ENCODE measurements at places on chromosomes 12 and 14. TPM values are rescaled to one million over a fixed set of nuclear protein-coding genes. Genes with fewer than 3 reads are reported as not detected.

MYF5 gene
- not detected for total RNA-seq

TMEM106C gene
- total RNA-seq, result 80.2 TPM

LAG3 gene
- total RNA-seq, result 11.0 TPM

AP5M1 gene
- 42.4 TPM for total RNA-seq

PTCSC3 gene
- not detected for total RNA-seq

TPH2 gene
- not detected for total RNA-seq

PIWIL1 gene
- total RNA-seq, result 0.77 TPM

CCDC77 gene
- total RNA-seq, result 16.0 TPM

TRPV4 gene
- 5.6 TPM for total RNA-seq

KRT78 gene
- not detected for total RNA-seq

OTX2 gene
- total RNA-seq, result not detected

ZDHHC22 gene
- not detected for total RNA-seq

NR1H4 gene
- not detected for total RNA-seq

YARS2 gene
- total RNA-seq, result 17.3 TPM

HOXC13 gene
- not detected for total RNA-seq

TAS2R8 gene
- total RNA-seq, result not detected

NXPH4 gene
- total RNA-seq, result not detected

HOXC12 gene
- not detected for total RNA-seq

KRT3 gene
- total RNA-seq, result not detected

NOPCHAP1 gene
- 15.1 TPM for total RNA-seq

COCH gene
- 3.1 TPM for total RNA-seq

SLC6A12 gene
- 2.7 TPM for total RNA-seq

ZNF891 gene
- total RNA-seq, result 2.9 TPM

STXBP6 gene
- total RNA-seq, result 0.97 TPM

CD9 gene
- 75.7 TPM for total RNA-seq

LTB4R2 gene
- total RNA-seq, result 32.3 TPM

IRAK3 gene
- 85.0 TPM for total RNA-seq

NRXN3 gene
- total RNA-seq, result 11.5 TPM

PUS7L gene
- total RNA-seq, result 14.1 TPM

A2M gene
- total RNA-seq, result 348 TPM

DLK1 gene
- total RNA-seq, result 0.79 TPM

GNPNAT1 gene
- 7.7 TPM for total RNA-seq

Measured in spleen (tissue), 13 donors.